Ovary (tissue), 10 donors: ENCODE measurements at places on chromosomes 13 and 19. TPM values are rescaled to one million over a fixed set of nuclear protein-coding genes. Genes with fewer than 3 reads are reported as not detected.

Gene CGB1
- total RNA-seq: not detected

Gene LINGO3
- total RNA-seq: not detected

Gene DCT
- total RNA-seq: 0.66 TPM

Gene RNF17
- total RNA-seq: not detected

Gene CLASRP
- 80.3 TPM for total RNA-seq

Gene ATXN8OS
- not detected for total RNA-seq

Gene CYP4F8
- total RNA-seq: not detected

Gene SOHLH2
- total RNA-seq: 0.67 TPM

Gene PCDH8
- total RNA-seq: not detected

Gene C13orf42
- total RNA-seq: not detected

Gene ZNF564
- total RNA-seq: 7.9 TPM

Gene TMEM272
- 0.12 TPM for total RNA-seq

Gene SIGLEC5
- total RNA-seq: 0.67 TPM

Gene ZIC2
- total RNA-seq: not detected

Gene PROZ
- not detected for total RNA-seq

Gene MLNR
- not detected for total RNA-seq

Gene PEG3
- total RNA-seq: 505 TPM

Gene NPHS1
- total RNA-seq: not detected

Gene SOX1
- total RNA-seq: not detected

Gene SSBP4
- 95.6 TPM for total RNA-seq

Gene ANGPTL8
- total RNA-seq: not detected
